ENCODE measurements at places on chromosomes 2 and 18.

DNA sequence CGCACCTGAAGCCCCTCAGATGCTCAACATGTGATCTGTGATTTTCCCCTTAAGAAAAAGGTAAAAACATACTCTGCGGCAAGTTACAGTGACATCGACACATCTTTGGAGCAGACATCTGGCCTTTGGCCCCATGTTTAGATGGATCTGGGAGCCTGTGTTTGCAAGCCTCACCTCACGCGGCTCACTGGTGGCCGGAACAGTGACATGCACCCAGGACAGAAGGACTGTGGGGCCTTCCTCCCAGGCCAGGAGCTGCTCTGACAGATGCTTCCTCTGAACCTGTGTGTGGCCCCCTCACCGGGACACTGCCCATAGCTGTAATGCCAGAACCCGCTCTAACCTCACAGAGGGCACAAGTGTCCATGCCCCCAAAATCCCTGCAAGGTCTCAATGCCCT lies 13.1 kb downstream of the PASK start:
- DNase-seq: no peak

DNA sequence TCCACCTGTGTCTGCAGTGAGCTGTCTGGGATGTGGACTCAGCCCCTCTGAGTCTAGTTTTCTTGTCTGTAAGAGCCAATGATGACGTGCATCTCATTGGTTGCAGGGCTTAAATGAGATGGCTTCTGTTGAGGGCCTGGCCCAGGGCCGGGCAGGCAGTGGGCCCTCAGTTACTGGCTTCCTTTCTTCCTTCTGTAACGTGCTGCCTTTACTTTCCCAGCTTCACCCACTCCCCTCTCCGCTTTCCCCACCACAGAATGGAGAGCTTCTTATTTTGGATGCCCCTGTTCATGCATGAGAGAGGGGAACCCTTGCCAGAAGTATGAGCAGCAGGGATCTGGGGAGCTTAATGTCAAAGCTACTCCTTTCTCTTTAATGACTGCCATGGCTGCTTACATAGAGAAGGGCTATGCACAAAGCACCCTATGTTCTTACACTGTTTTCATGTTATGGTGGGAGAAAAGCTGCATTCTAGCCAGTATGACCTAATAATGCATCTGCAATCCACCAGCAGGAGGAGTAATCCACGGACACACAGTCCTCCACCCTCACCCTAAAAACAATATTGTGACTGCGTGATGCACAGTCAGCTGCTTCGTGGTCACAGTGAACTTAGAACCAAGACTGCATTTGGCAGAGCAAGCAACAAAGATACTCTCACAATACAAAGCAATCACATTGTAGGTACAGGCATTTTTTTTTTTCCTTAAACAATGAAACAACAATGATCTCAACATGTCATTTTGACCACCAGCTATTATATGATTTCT lies 37.2 kb downstream of the CREG2 start:
- DNase-seq: no peak

GRCh38 chr2:187550857-187551256 lies 3.4 kb downstream of the TFPI start:
- DNase-seq: no peak

DNA sequence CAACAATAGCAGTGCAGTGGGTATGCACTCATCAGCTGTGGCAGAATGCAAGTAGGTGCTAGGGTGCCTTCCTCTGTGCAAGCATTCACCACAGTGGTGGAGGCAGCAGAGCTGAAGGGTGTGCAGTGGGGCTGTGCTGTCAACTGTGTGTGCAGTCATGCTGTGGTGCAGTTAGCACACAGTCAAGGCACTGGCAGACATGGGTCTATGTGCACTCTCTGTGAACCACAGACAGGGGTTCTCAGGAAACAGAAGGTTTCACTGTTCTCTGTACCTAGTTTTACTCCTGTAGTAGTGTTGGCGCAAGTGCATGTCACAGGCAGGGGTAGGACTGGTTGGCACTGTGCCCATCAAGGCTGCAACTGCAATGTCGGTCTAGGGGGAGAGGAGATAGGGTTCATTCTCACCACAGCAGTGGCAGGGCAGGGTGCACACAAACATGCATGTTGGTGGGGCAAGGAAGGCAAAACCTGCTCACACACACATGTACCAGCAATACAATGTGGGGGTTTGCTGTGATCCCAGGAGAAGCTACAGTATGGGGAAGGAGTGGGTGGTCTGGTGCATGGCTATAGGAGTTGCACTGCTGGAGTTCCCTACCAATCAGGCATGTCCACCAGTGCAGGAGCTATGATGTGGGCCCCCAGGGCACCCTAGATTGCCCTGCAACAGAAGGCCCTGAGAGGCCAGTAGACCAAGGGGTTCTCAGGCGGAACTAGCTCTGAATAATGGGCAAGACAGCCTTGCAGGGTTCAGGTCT lies 242.7 kb upstream of the DDX18 start:
- no peak for DNase-seq

- no peak for DNase-seq
These were observed 57.2 kb downstream of the LIPG start for GRCh38 chr18:49618742-49619681.

DNA sequence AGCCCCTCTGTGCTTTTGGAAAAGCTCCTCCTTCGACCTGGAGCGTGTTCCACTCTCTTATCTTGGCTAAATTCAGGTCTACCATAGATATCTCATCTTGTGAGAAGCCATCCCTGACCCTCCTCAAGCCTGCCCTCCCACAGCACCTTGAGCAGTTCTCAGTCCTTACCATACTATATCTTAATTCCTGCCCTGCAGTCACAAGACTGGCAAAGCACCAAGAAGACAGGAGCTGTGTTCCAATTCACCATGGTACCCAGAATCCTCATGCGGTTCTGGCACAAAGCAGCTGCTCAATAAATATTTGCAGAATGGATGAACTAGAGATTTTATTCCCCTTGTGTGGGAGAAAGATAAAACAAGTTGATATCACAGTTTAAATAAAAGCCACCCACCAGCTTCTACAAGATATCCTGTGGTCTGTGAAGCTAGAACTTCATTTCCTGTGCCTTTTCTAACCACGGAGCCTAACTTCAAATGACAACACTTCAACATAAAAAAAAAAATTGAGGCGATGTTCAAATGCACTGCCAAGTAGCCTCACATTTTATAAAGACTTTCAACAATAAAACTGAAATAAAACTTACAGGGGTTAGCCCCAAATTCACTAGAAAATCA lies 19.5 kb downstream of the MARCHF4 start:
- no peak for DNase-seq

DNA sequence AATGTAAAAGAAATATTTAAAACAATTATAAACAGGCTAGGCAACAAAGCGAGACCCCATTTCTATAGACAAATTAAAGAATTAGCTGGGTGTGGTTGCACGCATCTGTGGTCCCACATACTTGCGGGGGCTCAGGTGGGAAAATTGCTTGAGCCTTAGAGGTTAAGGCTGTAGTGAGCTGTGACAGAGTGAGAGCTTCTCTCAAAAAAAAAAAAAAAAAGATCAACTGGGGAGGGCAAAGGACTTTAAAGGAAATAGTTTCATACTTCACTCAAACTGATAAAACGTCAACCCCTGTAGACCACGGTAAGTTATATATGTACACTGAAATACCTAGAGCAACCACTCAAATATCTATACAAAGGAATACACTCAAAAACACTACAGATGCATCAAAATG lies 37.5 kb downstream of the MGAT4A start:
- DNase-seq: no peak

GRCh38 chr18:40366521-40366920 lies 1588.5 kb upstream of the PIK3C3 start:
- no peak for DNase-seq

DNA sequence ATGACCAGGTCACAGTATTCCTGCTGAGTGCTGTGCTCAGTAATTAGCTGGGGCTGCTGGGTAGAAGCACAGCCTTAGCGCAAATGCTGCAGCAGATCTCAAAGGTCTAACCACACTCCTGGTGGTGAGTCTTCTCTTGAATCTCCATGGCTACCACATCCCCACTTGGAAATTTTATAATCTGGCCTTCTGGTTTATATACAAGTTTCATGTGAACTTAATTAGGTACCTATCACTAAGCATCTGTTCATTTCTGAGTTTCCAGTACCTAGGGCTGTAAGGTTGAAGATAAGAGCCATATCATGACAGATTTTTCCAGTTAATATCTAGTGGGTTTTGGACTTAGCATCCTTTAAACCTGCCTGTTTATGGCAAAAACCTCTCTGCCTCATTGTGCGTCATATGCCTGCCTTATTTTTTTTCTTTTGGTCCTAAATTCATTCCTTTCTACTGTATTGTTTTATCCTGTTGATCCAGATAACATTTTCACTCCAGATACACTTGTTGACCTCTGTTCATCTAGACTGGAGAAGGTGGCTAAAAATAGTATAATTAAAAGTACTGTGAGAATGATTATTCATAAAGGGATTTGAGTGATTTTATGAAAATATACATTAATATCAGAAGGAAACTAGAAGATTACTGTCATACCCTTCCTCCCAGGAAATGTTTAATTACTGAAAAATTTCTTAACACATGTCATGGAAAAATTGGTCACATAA lies 168.4 kb upstream of the THUMPD2 start:
- DNase-seq: no peak

DNA sequence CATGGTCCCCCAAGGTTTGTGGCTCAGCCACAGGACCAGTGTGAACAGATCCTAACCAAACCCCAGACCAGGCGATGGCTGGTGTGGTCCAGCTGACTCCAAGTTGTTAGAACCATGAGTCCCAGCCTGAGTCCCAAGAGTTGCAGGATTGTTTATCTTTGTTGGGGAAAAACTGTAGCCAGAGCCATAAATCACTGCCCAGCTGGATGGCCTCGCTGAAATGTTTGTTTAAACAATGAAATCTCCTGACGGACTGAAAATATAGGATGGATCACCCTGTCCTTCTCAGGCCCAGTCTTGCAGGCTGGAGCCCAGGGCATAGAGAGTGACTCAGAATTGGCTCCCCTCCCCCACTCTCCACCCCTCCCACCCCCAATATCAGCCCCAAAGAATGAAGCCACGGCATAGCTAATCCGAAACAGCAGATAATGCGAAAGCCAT lies 36.4 kb downstream of the PKDCC start:
- DNase-seq: no peak

- no peak for DNase-seq
These were observed 9.8 kb upstream of the CLIP4 start for GRCh38 chr2:29105375-29105774.

- DNase-seq: peak; percentile 54
These were observed 29.1 kb downstream of the UXS1 start for GRCh38 chr2:106165029-106165428.

Measured in iPS DF 6.9 (cell line).